Globus pallidus (tissue), 1 donor: ENCODE measurements at places on chromosomes 5 and 9.

DNA sequence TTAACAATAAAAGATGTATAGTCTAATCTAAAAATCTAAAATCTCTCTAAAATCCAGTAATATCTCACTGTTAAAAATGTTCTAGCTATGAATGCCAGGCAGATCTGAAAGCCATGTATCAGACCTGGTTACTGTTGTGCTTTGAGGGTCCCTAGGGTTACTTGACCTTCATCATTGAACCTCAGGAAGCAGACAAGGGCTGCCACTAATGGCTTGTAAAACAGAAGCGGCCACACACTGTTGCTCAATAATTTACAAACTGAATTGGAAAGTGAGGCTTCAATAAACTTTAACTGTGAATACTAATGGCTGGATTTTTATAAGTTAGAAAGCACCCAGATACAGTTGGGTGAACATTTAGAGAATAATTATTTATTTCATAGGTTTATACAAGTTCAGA lies 198.0 kb upstream of the RPS23 start:
- no peak for DNase-seq

DNA sequence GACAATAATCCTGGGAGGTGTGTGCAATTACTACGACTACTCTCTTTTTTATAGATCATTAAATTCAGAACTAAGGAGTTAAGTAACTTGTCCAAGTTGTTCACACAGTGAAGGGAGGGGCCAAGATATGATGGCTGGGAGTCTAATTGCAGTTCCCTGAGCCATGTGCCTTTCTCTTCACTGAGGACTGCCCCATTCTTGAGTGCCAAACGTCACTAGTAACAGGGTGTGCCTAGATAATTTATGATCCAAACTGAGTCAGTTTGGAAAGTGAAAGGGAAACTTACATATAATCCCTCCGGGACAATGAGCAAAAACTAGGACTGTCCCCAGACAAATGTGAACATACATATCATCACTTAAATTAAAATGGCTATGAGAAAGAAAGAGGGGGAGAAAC lies 20.2 kb downstream of the IL7R start:
- DNase-seq, result no peak

GRCh38 chr9:100401042-100401441 lies 25.9 kb upstream of the MSANTD3 start:
- no peak for DNase-seq

DNA sequence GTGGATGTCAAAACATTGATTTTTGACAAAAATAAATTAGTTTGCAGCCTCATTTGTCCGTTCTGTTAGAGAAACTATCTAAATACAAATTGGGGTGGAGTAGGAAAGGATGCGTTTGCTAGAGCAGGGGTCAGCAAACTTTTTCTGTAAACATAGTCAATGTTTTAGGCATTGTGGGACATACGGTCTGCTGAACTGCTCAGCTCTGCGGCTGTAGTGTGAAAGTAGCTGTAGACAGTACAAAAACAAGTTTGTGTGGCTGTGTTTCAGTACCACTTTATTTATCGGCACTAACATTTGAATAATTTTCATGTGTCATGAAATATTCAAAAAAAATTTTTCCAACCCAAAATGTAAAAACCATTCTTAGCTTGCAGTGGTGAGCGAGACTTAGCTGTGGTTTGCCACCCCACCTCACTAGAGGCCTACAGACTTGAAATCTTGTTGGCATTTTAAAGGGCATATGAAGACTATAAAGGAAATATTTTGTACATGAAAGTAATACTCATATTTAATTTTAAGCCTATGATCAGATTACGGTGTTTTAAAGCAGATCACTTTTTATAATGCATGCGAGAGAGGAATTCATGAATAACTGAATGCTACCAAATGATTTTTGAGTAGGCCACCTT lies 151.0 kb upstream of the PCA3 start:
- DNase-seq, result no peak

DNA sequence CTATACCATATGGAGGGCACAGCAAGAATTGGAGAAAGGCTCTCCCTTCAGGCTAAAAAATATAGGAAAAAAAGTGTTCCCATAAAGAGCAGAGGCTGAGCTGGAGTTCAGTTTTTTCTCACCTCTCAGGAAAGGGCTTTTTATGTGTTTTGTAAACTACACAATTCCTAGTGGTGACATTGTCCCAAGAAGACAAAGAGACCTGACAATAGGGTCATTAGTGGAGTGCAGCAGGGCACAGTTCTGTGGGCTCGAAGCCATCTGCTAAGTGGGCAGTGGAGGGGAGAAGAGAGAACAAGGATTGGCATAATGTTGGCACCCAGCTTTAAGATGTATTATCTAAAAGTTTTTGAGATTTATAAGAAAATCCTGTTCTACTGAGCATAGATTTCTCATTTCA lies 162.5 kb downstream of the HCN1 start:
- DNase-seq, result no peak

GRCh38 chr5:92513067-92513466 lies 1068.0 kb downstream of the NR2F1-AS1 start:
- no peak for DNase-seq

DNA sequence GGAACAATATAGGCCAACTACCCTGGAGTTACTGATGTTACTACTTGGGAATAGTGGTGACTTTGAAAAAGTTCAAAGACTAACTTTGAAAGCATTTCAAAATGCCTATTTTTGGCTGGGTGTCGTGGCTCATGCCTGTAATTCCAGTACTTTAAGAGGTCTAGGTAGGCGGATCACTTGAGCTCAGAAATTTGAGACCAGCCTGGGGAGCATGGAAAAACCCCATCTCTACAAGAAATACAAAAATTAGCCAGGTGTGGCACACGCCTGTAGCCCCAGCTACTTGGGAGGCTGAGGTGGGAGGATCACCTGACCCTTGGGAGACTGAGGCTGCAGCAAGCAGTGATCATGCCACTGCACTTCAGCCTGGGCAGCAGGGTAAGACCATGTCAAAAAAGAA lies 105.3 kb downstream of the ARRDC3 start:
- no peak for DNase-seq

GRCh38 chr9:130824079-130824478 lies 11.0 kb upstream of the ABL1 start:
- DNase-seq, result no peak

- no peak for DNase-seq
Measured at GRCh38 chr9:38319496-38320173, 72.9 kb upstream of the ALDH1B1 start.

DNA sequence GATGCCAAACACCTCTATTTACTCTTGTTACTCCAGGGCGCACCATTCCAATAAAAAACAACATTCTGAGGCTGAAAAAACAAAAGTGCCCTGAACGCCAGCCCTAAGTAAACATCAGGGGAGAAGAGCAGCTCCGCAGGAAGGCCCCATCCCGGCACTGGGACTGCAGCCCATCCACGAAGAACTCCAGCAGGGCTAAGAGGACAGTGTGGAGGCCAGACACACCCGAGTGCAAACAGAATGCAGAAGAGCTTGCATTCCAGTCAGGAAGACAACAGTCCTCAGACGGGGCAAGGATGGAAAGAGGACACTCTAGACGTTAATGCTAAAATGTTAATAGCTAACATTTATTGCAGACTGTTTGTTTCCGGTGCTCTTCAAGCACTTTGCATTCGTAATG lies 33.0 kb downstream of the FAM240B start:
- no peak for DNase-seq

- no peak for DNase-seq
Measured at GRCh38 chr5:68534956-68535520, 319.5 kb downstream of the PIK3R1 start.

DNA sequence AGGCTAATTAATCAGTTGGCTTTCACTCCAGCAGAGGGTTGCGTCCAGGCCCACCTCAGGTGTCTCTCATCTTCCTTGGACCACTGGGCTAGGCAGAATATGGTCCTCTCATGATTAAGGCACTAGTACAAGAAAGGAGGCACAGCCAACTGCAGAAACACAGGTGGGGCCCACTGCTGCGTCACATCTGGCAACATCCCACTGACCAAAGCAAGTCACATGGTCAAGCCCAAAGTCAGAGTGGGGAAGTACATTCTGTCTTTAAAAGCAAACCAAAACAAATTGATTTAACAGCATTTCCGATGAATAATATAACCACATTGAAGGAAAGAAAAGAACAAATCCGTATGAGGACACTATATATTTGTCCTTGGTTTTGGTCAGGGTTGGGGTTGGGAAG lies 28.0 kb upstream of the UBTD2 start:
- no peak for DNase-seq

- DNase-seq, result no peak
Measured at GRCh38 chr5:20694121-20694520, 706.1 kb upstream of the CDH18 start.

DNA sequence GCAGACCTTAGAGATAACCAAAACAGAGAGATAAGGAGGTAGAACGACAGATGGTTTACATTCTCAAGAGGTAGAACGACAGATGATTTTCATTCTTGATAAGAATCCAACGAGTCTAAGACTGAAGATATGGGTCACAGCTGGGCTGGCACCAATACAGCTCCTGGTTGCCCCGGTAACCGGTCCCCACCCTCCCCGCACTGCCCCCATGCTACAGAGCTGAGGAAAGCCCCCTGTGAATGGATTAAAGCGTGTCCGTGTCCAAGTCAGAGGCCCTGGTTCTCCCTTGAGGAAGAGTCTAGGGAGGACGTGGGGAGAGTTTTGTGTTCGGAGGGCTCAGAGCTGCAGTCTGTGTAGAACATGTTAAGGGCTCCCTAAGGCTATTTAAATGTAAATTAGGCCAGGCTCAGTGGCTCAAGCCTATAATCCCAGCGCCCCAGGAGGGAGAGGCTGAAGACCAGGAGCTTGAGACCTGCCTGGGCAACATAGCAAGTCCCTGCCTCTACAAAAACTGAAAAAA lies 8.1 kb downstream of the IDNK start:
- no peak for DNase-seq

GRCh38 chr5:106142116-106142515 lies 1528.6 kb downstream of the EFNA5 start:
- no peak for DNase-seq

- DNase-seq, result no peak
Measured at GRCh38 chr9:113808391-113809358, 67.4 kb upstream of the ZNF618 start.
